Fibroblast of pulmonary artery (primary cell): ENCODE measurements at places on chromosomes 13 and 19.

- DNase-seq: no peak
Measured at GRCh38 chr13:52749419-52749818, 9.8 kb upstream of the CNMD start.

GRCh38 chr13:46184277-46184699 is 2.3 kb upstream of the LCP1 start:
- peak; percentile 19 for DNase-seq

- DNase-seq: no peak
Measured at GRCh38 chr13:29556742-29557141, 38.7 kb downstream of the SLC7A1 start.

GRCh38 chr13:65677906-65678305 is 1552.2 kb downstream of the PCDH9 start:
- DNase-seq: peak; percentile 18
